Osteoblast (primary cell): ENCODE measurements at places on chromosomes 12 and 14. TPM values are rescaled to one million over a fixed set of nuclear protein-coding genes. Genes with fewer than 3 reads are reported as not detected.

DNA sequence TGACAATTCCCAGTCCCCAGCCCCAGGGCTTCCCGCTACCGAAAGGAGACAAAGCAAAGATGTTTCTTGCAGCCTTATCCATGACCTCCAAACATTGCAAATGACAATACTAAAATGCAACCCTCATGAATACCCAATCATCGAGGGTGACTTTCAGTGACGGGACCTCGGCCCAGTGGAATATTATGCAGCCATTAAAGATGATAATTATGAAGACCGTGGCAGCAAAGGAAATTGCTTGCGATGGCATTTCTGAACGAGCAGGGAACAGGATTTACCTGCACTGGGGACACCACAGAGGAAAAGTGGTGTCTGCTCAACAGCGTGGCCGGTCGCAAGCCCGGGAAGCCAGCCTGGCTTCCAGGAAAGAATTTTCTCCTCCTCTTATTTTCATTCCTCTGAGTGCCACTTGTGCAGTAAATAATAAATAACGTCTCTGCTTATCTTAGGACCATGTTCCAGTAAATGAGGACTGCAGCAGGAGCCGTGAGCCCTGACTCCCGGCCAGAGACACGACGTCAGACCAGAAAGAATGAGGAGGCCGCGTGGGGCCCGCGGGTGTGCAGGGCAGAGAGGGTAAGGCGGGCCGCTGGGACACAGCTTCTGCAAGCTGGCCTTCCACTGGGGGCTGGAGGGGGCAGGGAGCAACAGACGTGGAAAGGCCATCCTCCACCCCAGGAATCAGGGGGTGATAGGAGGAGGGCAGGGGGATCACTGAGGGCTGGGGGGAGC is 6.6 kb downstream of the C14orf180 start:
- peak; percentile 90 for DNase-seq

DNA sequence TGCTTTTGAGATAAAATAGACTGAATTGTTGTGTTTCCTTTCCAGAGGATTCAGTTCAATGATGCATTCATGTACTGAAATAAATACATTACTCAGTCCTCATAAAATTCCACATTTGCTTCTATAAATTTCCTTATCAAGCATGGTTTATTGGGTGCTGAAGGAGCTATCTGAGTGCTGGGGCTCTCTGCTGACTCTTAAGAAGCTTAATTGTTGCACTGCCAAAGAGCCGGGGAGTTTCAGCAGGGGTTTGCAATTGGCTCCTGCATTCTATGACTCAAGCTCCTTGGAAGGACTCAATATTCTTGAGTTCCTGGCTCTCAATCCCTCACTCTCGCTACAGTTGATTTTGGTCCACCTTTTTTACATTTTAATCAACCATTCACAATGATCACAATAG is 69.8 kb upstream of the PYGL start:
- peak; percentile 82 for DNase-seq

DNA sequence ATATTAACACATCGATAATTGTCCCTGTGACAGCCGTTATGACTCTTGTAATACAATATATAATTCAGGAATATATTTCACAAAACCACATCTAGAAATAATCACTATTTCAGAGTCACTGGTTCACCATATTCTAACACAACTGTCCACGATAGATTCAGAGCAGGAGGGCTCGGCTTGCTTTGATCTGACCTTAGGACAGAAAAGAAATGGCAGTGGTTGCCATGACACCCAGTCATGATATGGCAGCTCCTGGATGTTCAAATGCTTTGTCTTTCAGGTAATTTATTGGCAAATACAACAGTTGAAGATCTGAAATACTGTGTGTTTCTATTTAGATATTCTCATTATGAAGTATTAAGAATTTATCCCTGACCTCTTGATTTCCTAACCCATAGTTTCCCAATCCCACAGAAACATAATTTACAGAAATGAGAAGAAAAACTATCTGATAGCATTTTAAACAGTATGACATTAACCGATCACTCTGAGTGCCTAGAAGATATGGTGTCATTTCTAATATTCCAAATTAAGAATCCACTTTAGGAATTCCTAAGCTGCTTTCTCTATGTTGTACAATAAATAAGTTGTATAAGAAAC is 116.4 kb downstream of the EPS8 start:
- DNase-seq, result no peak

DNA sequence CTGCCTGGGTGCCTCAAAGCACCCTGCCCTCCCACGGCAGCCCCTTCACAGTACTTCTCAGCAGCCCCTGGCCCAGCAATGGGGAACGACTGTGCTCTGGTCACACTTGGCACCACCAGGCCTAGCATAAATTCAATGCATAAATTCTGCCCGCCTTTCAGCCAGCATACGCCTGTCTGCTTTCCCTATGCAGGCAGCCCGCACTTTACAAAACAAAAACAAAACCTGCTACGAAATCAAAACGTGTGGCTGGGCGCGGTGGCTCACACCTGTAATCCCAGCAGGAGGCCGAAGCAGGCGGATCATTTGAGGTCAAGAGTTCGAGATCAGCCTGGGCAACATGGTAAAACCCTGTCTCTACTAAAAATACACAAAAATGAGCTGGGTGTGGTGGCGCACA is 33.5 kb downstream of the SNRNP35 start:
- DNase-seq, result peak; percentile 22

DNA sequence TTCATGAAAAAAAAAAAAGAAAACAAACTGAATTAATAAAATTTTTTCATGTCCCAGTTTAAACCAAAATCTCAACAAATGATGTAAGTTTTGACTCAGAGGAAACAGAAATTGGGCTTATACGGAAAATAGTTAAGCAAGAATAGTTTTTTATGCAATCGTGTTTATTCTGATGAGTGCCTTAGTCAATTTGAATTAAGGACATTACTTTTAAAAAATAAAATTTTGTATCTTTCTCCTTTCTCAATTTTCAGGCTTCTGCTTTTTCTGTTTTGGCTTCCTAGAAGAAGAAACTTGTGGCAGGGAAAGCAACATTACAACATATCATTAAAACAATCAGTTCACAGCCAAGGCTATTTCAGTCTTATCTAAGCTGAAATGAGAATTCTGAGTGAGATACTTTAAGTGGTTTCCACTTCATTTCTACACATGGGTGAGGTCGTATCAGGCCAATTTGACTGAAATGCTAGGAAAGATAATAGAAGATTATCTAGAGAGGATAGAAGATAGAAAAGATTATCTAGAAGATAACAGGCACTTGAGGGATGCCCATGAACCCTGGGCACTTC is 52.4 kb downstream of the BCL2L14 start:
- no peak for DNase-seq

DNA sequence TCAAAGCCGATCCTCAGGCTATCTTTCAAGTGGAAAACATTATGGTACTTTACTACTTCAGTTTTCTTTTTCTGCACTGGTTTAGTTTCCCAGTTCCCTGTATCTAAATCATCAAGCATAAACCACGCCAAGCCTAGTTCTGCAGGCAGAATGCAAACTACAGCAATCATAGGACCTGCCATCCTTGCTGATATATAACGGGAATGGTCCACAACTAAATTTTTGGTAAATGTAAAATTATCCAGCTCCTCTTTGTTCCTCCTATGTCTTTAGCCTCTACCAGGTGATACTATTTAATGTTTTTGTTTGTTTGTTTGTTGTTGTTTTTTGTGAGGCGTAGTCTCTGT is 19.3 kb upstream of the PALS1 start:
- peak; percentile 34 for DNase-seq

DNA sequence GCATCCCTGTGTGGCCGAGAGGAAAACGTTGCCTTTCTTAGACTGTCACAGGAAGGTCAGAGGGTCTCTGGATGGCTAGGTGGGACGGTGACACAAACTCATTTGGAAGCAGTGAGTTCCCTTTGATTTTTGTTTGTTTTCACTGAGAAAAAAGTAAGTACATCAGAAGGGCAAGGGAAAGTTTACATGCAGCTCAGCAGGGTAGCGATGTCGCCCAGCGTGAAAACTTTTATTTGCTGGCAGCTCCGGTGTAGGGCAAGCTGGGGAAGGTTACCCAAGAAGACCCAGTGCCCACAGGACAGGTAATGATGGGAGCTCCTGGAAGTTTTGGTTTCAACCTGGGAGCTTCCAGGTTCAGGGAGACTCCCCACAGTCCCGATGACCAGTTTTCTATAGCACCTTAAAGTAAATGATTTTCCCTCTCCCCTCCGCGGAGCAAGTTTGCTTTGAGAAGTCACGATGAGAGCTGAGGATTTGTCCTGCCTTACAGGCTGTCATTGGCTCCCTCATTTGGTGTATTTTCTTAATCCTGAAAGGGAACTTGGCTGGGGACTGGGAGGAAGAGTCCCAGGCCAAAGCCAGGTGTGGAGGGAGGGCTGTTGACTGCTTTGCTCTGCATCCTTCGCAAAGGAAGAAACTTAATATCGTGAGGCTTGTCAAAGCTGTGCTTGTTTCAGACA is 64.7 kb upstream of the ESRRB start:
- no peak for DNase-seq

DNA sequence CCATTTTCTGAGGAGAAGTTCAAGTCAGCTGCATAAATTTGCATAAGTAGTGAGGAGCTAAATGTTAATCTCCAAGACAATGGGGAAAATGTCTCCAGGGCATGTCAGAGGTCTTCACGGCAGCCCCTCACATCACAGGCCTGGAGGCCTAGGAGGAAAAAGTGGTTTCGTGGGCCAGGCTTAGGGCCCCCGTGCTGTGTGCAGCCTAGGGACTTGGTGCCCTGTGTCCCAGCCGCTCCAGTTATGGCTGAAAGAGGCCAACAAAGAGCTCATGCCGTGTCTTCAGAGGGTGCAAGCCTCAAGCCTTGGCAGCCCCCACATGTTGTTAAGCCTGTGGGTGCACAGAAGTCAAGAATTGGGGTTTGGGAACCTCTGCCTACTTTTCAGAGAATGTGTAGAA is 41.9 kb upstream of the RD3L start:
- no peak for DNase-seq

DNA sequence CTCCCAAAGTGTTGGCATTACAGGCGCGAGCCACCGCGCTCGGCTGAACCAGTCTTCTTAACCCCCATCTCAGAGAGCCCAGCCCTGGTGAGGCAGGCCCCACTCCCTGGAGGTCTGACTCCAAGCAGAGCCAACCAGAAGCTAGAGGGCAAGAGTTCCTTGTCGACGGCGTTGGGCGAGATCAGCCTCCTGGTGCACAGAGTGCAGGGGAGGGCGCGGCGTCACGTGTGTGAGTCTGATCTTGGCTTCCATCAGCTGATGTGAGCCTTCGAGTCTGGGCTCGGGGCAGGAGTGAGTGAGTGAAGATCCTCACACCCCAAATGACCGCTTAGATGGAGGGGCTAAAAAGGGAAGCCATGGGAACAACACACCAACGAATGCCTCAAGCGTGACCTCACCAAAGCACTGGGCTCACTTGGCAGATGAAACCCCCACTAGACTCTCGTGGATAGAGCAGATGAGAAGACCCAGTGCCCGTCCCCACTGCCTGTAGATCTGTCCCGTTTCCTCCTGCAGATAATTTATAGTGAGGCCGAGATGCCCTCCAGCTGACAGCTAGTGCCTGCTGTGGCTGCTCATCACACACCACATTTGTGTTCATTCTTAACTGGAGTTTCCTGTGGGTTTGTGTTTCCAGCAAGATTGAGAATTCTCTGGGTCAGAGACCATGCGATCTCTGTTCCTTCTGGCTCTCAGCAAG is 28.6 kb upstream of the ADGRD1 start:
- DNase-seq, result no peak

DNA sequence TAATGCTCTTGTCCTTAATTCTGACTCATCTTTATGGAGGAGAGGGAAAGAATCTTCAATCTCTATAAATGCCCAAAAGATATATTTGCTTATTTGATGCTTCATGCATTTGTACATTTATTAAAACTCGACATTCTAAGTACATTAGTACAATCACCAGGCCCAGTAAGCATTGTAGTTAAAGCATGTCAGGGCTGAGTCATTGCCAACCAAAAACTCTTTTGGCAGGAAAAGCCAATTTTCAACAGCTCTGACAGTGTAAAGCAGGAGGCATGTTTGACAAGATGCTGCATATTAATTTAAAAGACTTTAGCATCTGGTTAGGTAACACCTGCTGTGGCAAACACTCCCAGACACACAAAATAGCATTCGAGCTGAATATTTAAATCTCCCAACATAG is 290.9 kb downstream of the PPFIA2 start:
- DNase-seq, result peak; percentile 38

DNA sequence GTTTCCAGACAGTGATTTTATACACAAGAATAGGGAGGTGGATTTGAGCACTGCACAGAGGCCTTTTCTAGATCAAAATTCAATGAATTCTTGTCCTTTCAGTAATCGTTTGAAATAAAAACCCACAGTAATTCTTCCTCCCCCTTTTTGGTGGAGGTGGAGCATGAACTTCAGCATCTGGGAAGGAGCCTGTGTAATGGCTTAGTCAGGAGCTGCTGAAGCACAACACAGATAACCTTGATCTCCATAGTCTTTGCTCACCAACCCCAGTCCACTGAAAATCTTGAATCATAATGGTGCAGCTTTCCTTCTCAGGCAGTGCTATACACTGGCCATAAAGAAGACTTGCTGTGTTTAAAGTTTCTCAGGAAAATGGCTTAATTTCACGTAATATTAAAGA is 6.4 kb upstream of the TBPL2 start:
- peak; percentile 88 for DNase-seq

- DNase-seq, result peak; percentile 52
These were observed 40.3 kb downstream of the FAM222A start for GRCh38 chr12:109753959-109754358.

DNA sequence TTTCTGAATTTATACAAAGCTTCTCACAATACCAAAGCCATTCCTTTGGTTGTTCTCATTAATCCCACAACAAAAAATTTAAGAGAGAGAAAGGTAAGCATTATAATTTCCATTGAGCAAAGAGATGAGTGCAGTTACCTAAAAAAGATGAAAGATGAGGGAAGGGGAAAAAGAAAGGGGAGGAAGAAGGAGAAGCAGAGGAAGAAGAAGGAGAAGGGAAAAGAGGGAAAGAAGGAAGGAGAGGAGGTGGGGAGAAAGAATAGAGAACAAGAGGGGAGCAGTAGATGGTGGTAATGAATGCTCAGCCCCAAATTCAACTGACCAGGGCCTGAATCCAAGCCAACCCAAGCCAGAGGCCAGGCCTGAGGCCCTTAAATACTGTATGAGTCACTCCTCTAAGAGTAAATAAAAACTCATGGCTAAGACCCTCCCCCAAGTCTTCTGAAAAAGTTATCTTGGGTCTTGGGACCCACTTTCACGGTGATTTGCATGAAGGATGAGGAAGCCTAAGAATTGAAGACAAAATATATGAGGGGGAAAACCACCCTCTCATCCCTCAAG is 144.6 kb downstream of the ITPR2 start:
- DNase-seq, result no peak

RERG gene
- total RNA-seq, result 0.29 TPM in 1 of 2 replicates, not detected in the other

PRH2 gene
- total RNA-seq, result 0.36 TPM in 1 of 2 replicates, not detected in the other

METAP2 gene
- total RNA-seq, result 80.7 and 91.6 TPM in 2 replicates

PTCSC3 gene
- not detected in 2 replicates for total RNA-seq

POTEG gene
- 0.29 and 0.36 TPM in 2 replicates for total RNA-seq

KLRD1 gene
- 0.29 and 0.36 TPM in 2 replicates for total RNA-seq

IGF1 gene
- total RNA-seq, result 0.72 and 0.88 TPM in 2 replicates
